Frontal cortex (tissue), 4 donors: ENCODE measurements at places on chromosomes 1 and 21. TPM values are rescaled to one million over a fixed set of nuclear protein-coding genes. Genes with fewer than 3 reads are reported as not detected.

Gene FBLIM1
- 14.3 TPM for total RNA-seq

Gene TNNT2
- not detected for total RNA-seq

Gene APP
- 549 TPM for total RNA-seq

Gene CYP4A11
- not detected for total RNA-seq

DNA sequence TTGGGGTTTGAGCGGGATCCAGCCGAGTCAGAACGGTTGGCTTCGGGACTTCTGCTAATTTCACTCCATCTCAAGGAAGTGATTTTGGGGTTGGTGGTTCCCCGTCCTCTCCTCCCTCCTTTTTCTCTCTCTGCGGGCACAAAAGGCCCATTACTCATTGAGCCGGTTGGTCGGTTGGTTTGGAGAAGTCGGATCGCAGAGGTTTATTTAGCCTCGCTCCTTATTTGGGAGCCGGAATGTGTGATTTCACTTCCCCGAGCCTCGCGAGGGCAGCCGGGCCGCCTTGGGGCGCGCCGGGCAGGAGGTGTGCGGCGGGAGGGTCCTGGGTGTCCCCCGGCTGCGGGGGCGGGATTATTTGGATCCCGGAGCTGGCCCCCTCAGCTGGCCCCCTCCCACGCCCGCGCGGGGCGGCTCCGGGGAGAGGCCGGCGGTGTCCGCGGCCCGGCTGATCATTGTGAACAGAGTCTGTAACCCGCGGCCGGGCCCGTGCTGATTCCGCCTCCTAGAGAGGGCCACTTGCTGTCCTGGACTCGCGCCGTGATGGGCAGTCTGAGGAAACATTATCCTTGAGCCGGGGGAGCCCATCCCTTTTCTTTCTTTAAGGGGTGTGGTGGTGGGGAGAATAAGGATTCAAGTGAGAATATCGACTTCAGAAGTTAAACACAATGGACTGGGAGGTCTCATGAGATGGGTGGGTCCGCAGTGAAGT, 1.2 kb downstream of the MAPKAPK2 start:
- DNase-seq: peak; percentile 70

DNA sequence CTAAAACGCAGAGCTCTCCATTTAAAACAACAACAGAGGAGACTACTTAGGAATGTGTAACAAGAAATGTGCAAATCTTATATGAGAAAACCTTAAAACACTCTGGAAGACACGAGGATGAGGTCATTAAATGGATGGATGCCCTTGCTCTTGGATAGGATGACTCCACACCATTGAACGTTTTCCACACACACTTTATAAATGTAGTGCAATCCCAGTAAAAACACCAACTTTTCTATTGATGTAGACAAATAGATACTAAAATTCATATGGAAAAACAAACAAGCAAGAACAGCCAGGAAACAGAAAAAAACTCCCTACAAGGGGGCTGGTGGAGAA, 18.4 kb upstream of the COL6A1 start:
- no peak for DNase-seq

- DNase-seq: no peak
Measured at GRCh38 chr1:203378556-203379245, 27.8 kb upstream of the FMOD start.

GRCh38 chr21:35081861-35082260, 32.8 kb upstream of the RUNX1 start:
- DNase-seq: no peak

GRCh38 chr1:34684266-34684665, 70.6 kb upstream of the GJB5 start:
- no peak for DNase-seq

- no peak for DNase-seq
Measured at GRCh38 chr1:93633313-93633712, 48.3 kb downstream of the BCAR3 start.

GRCh38 chr1:112169517-112169916, 180.0 kb upstream of the KCND3 start:
- DNase-seq: no peak

GRCh38 chr1:8752411-8752810, 65.0 kb downstream of the RERE start:
- no peak for DNase-seq

DNA sequence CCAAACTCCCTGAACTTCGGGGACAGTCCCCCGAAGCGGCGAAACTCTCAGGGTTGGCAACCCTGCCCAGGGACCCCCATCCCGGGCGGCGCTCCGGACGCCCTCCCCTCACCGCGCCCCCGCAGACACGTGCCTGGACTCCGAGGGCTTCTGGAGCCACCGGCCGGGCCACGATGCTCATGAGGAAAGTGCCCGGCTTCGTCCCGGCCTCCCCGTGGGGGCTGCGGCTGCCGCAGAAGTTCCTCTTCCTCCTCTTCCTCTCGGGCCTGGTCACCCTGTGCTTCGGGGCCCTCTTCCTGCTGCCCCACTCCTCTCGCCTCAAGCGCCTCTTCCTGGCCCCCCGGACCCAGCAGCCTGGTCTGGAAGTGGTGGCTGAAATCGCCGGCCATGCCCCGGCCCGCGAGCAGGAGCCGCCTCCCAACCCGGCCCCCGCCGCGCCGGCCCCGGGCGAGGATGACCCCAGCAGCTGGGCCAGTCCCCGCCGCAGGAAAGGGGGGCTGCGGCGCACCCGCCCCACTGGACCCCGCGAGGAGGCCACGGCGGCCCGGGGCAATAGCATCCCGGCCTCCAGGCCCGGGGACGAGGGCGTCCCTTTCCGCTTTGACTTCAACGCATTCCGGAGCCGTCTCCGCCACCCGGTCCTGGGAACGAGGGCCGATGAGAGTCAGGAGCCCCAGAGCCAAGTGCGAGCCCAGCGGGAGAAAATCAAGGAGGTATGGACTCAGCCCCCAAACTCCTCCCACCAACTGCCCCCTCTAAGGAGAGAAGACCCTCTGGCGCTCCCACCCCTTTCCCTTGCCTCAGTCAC, 1.2 kb downstream of the MAN1C1 start:
- no peak for DNase-seq

GRCh38 chr1:222204475-222204874, 343.4 kb downstream of the HHIPL2 start:
- DNase-seq: no peak

DNA sequence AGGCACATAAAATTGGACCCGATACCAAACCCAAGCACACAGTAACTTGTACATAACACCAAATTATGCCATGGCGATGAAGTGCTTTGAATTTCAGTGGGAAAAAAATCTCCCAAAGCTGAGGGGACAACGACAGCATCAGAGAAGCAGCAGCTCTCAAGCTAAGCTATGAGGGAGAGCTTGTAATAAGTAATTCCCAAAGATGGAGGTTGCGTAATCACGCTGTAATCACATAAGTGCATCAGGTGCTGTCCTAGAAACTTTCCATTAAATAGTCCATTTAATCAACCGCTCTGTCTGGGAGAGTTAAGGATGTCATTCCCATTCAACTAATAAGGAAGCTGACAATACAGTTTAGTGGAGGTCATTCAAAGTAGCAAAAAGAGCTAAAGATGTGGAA, 37.6 kb upstream of the KRTAP19-8 start:
- DNase-seq: no peak

DNA sequence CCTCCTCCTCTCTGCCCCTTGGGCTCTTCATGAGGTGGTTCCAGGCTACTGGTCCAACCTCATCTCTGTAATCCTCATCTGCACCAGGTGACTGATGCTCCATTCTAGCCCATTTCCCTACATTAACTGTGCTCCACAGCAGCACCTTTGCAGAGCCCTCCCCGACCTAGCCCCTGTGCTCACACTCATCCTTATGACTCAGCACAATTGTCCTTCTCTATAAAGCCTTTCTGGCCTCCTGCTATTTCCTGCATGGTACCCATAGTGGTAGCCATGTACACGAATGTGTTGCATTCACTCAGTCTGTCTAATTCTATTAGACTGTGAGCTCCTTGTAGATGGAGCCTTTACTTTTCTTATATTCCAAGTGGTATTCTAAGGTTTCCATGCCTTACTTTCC, 339.0 kb downstream of the DISC1 start:
- no peak for DNase-seq

DNA sequence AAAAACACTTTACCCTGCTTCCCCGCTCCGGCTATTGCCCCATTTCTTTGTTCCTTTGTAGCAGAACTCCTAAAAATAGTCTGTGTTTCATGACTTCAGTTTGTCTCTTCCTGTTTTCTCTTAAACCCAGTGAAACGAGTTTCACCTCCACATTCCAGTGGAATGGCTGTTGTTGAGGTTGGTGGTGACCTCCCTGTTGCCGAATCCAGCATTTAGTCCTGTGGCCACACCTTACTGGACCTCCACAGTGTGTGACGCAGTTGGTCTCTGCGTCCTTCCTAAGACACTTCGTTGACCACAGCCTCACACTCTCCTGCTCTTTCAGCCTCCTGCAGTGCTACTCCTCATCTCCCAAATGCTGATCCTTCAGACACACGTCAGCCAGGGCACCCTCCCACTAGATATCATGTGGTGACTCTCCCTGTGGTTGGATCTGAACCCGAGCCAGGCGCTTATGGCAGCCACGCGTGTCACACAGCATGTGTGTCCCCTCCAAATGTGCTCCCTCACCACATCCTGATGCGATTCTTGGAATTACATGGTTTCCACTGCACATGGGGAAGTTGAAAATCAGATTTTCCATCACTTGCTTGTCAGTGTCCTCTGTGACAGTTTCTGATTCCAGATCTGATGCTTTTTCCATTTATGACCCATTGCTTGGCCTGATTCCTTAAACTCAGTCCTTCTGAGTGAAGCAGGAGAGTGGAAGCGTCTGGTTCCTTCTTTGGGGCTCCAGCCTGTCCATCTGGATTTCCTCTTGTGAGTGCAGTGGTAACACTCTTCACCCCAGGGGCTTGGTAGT, 99.1 kb upstream of the ARTN start:
- no peak for DNase-seq

DNA sequence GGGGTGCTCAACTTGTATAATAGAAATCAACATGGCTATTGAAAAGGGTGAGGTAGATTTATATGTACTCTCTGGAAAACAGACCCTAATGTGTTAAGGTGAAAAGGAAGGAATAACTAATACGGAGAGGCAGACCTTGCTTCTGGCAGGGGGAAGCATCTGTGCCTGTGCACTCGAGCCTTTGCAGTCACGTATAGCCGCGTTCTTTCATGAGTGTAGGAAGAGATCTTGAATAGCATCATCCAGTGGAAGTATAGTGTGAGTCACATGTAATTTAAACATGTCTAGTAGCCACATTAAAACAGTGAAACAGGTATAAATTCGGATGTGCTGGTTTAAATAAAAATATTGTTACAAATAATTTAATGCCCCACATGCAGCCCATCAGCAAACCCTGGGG, 3.0 kb downstream of the A3GALT2 start:
- no peak for DNase-seq
